ENCODE measurements at places on chromosomes 11 and 22.

DNA sequence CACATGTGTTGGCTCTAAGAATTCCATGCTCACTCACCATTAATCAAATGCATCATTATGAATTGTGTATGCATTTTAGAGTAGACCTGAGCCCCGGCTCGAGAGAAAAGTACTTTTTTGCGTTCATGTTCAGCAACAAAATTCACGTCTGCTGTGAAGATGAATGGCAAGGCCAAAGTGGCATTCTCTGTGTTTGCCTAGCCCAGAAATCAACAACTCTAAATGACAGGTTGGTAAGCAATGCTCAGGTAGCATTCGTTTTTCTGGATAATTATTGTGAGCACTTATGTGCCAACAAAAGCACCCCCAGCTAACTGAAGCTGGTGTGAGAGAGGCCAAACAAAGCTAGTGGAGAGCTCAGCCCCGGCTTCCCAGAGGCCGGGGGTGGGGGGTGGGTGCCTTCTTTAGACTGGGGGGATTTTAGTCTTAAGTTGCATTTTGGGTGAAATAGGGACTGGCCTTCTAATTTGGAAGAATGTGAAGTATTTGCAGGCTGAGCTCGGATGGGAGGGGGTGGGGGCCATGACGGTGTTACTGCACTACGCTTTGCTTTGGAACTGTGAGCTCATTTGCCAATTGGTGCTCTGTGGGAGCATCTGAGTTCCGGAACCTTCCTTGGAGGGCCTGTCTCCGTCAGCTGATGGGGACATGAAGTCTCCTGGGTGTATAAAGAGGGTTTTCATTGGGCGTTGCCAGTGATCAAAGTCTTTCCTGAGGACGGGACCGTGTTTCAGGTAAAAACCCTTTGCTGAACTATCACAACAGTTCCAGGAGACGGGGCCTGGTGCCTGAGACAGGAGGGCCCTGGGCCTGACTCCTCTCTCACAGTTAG lies 29.0 kb upstream of the ALX4 start:
- no peak for DNase-seq

GRCh38 chr11:14499178-14499559 lies 442 bp downstream of the COPB1 start:
- peak; percentile 53 for DNase-seq

GRCh38 chr11:115944596-115944995 lies 440.4 kb upstream of the CADM1 start:
- no peak for DNase-seq

- peak; percentile 25 for DNase-seq
These were observed 89.2 kb upstream of the CRTAM start for GRCh38 chr11:122749005-122749687.

DNA sequence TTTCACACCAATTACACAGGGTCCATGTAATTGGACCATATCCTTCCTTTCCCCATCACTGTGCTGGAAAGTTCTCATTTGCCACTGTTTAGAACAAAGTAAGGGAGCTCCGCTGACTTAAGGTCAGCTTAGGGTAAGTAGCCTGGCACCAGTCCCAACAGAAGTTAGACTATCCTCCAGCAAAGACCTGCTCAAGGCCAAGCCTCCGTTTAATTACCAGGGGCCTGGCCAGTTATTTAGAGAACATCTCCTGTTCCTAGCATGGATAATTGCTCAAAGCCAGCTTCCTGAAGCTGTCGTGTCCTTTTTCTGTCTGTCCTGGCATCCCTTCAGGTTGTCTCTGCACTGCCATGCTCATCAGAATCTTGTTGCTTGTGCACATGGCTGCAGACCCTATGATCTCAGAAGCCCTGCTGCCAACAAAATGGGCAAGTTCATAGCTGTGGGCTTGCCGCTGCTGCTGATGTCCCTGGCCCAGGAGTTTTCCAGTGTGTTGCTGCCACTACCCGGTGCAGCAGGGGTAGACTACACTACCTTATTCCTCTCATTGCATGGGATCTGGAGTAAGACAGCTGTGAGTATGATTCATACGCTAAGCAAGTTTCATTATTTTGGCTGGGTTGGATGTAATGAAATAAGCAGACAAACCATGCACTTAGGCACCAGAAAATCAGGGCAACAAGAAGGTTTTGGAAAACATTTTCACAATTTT lies 8.1 kb downstream of the OR8A1 start:
- no peak for DNase-seq

GRCh38 chr11:57340039-57340615 lies 2.0 kb downstream of the P2RX3 start:
- no peak for DNase-seq

DNA sequence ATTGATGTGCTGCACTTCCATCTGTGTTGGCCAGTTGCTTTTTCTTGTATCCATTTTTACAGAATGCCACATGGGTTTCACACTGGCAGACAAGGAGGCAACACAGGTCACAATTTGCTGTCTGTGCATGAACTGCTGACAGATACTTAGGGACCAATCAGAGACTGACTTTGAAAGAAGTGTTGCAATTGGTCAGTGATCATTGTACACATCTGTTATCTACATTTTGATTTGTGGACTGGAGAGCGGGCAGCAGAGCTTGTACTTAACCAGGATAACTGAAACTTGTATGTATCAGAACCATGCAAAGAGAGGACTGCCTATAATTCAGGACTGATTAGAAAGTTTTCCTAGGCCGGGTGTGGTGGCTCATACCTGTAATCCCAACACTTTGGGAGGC lies 21.8 kb downstream of the PRR5 start:
- DNase-seq: peak; percentile 25

DNA sequence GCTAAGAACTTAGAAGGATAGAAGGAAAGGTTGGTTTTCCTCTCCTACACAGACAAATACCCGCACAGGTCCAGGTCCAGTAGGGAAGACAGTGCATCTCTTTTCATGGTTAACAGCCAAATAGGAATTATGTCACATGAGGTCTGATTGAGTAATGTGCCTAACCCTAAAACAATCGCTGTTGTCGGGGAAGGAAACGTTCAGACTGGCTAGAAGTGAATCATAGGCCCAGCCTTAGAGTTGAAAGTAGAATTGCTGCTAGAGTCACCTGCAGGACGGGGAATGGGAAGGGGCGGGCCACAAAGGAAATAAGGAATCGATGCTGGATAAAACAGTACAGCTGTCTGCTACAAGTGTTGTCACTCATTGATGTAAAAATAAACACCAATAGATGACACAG lies 12.4 kb upstream of the HTATIP2 start:
- DNase-seq: no peak

- no peak for DNase-seq
These were observed 67.0 kb downstream of the MAML2 start for GRCh38 chr11:96275801-96276594.

DNA sequence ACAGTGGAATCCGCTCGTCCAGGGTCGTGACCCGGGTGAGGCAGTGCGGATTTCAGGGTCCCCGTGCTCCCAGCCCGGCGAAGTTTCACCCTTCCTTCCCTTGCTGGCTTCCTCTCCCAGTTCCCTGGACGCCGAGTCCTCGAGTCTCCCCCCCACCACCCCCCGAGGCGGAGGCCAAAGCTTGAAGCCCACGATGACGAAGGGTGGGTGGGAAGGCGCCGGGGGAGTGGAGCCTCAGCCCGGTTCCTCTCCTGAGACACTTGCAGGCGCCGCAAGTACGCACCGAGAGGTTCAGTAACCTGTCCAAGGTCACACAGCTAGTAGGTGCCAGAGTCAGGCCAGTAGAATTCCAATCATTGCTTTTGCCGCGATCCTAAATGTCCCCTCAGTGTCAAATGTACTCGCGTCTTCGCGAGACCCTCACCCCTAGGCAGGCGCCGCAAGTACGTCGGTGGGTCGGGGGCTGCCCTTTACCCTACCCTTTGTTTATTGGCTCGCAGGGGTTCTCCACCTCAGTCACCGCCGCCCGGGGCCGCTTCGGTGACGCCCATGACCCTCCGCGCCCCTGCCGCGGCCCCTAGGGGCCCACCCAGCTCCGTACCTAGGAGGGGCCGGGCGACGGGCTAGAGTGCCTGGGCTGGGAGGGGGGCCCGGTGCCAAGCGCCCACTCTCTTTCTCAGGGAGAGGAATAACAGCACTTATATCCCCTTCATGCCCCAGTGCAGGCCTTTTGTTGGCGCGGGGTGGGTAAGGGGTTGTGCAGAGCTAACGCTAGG lies 5.7 kb upstream of the CHRM1 start:
- no peak for DNase-seq

DNA sequence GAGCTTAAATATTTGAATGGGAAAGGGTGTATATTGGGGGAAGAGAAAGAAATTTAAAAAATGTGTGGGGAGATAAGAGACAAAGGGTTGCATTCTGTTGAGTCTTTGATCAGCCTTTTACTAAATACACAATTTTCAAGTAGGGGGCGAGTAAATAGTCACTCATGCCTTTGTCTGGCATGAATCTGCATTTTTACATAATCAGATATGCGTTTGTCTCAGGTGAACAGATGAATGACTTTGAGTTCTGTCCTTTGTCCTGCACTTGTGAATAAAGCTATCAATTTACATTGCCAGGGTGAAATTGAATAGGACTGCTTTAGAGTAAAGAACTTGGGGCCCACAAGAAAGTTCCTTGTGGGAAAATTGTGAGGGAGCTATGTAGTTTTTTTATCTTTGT lies 523.6 kb upstream of the LUZP2 start:
- no peak for DNase-seq

DNA sequence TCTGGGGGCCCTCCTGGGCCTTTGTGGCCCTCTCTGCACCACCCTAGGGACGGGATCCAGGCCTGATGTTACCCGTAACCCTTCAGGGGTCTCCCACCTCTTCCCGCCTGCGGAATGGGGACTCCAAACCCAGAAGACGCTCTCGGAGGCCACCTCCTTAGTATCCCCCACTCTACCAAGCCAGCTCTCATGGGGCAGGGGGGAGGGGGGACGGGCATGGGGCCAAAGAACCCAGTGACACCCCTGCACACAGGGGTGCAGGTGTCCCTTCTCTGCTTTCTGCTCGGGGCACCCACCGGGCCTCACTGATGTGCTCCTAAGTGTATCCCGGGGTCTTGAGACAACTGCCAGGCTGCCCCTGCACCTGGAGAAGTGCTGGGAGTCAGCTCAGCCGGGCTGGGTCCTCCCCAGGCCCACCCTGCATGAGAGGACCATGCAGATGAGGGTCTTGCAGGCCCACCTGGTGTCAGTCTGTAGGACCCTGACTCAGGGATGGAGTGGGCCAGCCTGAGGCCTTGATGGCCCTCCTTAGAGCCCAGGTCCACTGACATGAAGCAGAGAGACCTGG lies 176.9 kb downstream of the IGLL1 start:
- DNase-seq: no peak

DNA sequence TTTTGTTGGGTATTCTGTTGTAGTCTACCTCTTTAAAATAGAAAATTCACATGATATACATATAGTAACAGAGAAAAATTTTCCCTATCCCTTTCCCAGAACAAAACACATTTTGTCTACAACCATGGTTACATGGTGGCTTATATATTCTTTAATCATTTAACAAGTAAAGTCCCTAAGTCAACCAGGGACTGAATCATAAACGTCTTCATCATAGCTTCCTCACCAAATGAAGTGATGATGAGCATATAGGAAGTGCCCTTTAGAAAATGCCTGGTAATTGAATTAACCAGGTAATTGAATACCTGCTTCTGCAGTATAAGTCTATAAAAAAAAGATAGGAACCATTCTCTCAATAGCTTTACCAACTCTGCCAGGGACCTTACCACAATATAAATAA lies 101.2 kb downstream of the APOL5 start:
- DNase-seq: no peak

- DNase-seq: no peak
These were observed 67.6 kb upstream of the TEAD1 start for GRCh38 chr11:12606597-12606996.

GRCh38 chr11:60991457-60991856 lies 20.0 kb downstream of the CD6 start:
- no peak for DNase-seq
